ENCODE measurements at places on chromosomes 1 and 21.

GRCh38 chr1:219686171-219686570 is 73.3 kb upstream of the ZC3H11B start:
- DNase-seq, result no peak

DNA sequence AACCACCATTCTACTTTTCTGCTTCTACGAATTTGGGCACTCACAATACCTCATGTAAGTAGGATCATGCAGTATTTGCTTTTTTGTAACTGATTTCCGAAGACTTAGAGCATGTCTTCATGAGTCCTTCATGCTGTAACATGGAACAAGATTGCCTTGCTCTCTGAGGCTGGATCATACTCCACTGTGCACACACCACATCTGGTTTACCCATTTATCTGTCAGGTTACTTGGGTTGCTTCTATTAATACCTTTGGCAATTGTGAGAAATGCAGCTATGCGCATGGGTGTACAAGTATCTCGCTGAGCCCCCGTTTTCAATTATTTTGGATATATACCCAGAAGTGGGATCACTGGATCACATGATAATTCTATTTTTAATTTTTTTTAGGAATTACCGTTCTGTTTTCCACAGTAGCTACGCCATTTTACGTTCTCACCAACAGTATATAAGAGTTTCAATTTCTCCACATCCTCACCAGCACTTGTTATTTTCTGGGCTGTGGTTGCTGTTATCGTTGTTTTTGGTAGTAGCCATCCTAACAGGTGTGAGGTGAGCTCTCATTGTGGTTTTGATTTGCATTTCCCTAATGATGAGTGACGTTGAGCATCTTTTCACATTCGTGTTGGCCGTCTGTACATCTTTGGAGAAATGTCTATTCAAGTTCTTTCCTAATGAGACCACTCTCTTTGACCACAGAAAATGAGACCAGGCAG is 10.7 kb upstream of the SLC2A5 start:
- no peak for DNase-seq

DNA sequence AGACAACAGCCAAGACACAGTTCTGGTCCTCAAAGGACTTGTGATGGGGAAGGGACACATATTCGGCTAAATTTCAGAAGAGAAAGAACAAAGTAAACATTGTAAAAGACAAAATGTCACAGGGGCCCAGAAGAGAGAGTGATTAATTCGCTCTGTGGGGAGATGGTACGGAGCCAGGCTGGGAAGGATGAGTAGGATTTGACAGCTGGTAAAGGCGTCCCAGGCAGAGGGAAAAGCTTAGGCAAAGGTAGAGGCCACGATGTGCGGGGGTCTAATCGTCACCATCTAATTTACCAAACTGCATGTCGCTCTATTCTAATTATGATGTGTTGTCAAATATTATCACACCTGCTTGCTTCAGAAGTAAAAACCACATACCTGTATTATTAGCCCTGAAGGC is 17.3 kb upstream of the EFNA1 start:
- no peak for DNase-seq

DNA sequence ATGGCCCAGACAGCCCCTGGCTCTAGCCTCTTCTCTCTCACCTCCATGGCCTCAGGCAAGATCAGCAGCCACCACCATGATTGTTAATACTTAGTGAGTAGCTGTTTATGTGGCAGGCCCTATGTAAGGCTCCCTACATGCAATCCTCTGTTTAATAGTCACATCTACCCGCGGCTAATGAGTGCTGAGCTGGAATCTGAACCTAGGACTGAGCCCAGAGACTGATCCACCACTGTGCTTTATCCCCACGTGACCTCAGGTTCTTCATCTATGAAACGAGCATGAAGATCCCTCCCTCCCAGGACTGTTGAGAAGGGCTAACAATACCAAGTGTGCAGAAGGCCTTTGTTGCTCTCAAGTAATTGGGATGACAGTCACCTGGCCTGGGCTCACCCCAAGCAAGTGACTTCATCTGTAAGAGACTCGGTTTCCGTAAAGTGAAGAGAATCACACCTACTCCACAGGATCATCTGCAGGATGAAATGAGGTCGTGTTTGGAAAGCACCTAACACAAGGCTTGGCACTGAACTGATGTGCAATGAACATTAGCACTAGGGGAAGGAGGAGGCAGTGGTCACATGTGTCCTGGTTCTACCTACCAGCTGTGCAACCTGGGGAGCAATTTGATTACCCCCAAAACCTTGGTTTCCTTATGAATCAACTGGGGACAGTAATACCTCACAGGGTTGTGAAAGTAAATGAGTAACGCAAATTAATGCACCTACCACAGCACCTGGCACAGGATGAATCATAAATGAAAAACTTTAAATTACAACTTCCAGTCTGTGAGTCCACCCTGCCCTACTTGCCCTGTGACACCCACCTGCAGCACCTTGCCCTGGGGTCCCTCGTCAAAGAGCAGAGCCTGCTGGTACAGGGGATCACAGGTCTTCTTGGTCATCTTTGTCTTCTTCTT is 37.2 kb downstream of the RIMS3 start:
- peak; percentile 17 for DNase-seq

- DNase-seq, result no peak
Measured at GRCh38 chr1:166836733-166837132, 2.5 kb upstream of the POGK start.

DNA sequence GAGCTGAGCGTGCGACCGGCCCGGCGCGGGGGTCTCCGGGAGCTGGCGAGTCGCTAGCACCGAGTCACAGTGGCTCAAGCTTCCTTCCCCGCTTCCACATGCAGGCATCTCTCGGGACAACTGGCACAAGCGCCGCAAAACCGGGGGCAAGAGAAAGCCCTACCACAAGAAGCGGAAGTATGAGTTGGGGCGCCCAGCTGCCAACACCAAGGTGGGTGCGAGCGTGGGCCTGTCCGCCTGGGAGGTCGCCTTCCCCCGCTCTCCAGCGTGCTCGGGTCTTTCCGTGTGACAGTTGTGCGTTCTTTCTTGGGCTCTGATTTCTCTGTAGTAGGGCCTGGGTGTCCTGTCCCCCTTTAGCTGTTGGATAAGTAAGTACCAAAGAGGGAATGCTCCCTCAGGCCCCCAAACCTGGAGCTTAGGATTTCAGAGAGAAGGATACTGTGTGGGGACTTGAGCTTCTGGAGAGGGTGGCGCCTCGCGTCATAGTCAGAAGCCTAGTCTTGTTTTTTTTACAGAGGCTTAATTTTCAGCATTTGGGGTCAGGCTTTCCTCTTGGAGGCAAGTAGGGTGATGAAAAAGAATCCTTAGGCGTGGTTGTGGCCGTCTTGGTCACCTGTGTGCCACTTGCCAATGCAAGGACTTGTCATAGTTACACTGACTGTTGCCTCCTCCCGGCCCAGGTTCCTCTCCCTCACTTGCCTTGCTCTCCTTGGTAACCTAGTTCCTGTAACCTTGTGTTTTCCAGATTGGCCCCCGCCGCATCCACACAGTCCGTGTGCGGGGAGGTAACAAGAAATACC is 790 bp downstream of the RPS8 start:
- no peak for DNase-seq

- no peak for DNase-seq
Measured at GRCh38 chr1:208312706-208313105, 68.5 kb upstream of the PLXNA2 start.

GRCh38 chr1:7707527-7707926 is 63.6 kb upstream of the VAMP3 start:
- no peak for DNase-seq

GRCh38 chr1:234746798-234747196 is 136.8 kb upstream of the IRF2BP2 start:
- no peak for DNase-seq

DNA sequence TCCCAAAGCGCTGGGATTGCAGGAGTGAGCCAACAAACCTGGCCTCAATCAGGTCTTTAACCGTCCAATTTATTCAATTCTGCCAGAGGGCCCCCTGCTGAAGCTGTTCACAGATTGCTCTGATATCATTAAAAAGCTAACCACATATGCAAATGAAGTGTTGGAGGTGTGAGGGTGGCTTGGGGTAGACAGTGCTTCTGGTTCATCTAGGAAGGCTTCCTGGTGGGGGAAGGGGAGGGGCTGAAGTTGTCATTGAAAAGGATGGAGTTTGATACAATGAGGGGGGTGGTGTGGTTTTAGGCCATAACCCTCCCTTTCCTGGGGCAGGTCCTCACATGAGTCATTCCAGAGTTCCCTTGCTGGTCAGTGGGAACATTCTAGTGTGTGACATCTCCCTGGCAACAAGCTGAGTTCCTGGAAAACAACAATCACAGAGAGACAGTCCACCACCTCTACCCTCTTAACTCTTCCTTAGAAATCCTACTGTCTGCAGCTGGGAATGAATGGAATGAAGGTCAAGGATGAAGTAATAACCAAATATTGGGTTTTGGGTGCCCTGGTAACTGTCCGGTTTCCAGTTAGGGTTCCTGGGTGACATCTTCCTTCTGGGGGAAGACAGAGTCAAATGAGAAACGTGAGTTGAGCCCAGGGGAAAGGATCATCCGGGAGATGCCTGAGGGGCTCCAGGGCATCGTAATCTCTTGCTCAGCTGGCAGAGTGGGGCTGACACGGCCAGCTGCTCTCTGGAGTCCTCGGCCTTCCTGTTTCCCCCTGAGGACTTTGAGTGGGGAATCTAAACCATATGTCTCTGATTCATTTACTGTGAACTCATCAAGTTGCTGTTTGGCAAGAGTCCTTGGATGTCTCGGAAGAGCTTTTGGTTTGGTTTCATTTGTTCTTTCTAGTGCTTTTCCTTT is 32.2 kb downstream of the BATF3 start:
- no peak for DNase-seq

DNA sequence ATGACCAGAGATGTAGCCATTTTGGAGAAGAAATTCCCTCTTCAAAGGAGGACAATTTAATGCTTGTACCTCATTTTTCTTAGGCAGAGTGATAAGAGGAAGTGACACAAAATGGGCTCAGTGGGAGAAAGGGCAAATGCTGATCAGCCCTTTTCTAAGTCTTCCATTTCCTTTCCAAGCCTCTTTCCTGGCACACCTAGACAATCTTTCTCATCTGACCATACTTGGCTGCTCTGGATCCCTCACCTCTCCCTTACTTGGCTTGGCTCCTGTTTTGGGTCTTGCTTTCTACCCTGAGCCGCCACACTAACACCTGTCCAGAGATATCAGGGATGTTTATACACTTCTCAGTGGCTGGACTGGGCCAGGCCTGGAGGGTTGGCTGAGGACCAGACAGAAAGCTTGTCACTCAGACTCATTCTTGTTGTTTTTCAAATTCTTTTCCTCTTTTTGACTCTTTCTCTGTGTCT is 13.1 kb downstream of the TXNIP start:
- no peak for DNase-seq

- no peak for DNase-seq
Measured at GRCh38 chr21:39599191-39599970, 13.4 kb upstream of the B3GALT5 start.

- peak; percentile 56 for DNase-seq
Measured at GRCh38 chr21:39715804-39716397, 29.1 kb upstream of the IGSF5 start.

DNA sequence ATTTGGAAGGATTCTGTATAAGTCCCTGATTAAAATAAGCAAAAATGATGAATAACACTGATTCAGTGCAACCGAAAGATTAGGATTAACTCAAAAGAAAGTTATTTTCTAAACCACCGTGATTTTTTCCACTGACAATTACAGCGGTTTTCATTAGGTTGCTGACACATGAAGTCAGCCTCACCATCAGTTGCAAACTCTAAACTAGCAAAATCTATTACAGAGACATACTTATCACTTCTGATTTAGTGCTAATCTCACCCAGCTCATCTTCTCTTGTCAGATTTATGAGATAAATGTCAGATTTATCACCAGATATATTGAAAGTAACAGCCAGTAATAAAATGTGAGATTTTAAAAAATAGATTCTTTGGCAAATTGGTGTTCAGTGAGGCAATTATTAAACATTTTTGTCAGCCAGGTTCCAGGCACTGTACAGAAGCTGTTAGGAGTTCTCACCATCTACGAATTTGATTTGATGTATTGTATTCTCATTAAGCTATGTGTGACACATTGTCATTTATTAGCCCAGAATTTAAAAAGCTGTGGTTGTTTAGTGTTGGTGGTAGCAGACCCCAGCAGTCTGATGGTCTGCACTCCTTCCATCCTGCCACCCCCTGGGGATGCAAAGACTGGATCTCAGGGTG is 37.3 kb upstream of the LGALS8 start:
- DNase-seq, result no peak

GRCh38 chr1:85047472-85048295 is 616 bp downstream of the MCOLN3 start:
- peak; percentile 16 for DNase-seq
